ENCODE measurements at places on chromosomes 12 and 14.

DNA sequence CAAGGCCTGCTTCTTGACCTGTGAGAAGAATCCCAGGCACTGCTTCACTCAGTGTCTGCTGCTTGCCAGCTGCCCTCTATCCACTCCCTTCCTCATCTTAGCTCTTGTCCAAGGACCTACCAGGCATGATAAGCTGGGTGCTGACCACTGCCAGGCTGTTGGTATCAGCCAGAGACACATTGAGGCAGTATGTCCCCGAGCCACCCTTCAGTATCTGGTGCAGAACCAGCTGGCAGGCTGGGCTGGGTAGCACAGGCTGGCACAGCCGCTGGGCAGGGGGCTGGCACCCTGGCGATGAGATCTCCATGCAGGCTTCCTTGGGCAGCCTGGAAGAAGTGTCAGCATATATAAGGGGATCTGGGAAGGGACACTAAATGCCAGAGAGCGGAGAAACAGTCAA, 10.5 kb downstream of the PMEL start:
- no peak for DNase-seq

- DNase-seq, result no peak
Measured at GRCh38 chr12:122876731-122877130, 19.2 kb downstream of the VPS37B start.

- DNase-seq, result no peak
Measured at GRCh38 chr12:24054416-24054815, 104.9 kb upstream of the SOX5 start.

GRCh38 chr14:68879321-68879781, 86.5 kb upstream of the ZFP36L1 start:
- DNase-seq, result no peak

- no peak for DNase-seq
Measured at GRCh38 chr12:18720690-18721089, 17.1 kb downstream of the PLCZ1 start.

DNA sequence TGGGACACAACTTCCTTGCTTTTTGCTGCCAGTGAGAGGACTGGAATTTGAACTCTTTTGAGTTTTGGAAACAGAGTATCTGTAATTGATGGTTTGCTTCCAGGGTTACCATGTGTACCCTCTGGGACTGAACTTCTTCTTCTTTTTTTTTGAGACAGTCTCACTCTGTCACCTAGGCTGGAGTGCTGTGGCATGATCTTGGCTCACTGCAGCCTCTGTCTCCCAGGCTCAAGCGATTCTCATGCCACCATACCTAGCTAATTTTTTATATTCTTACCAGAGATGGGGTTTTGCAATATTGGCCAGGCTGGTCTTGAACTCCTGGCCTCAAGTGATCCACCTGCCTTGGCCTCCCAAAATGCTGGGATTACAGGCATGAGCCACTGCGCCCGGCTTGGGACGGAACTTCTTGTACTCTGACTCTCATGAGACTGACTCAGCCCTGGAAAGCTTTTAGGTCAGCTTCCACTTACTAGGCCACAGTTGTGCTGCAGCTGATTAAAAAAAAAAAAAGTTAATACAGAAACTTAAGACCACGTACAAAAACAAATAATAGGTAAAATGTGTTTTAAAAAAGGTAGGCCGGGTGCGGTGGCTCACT, 15.8 kb downstream of the SEL1L start:
- DNase-seq, result no peak

GRCh38 chr14:24875203-24875838, 174.6 kb downstream of the STXBP6 start:
- DNase-seq, result no peak

- no peak for DNase-seq
Measured at GRCh38 chr12:86122846-86123468, 133.2 kb downstream of the MGAT4C start.

GRCh38 chr14:54364555-54365415, 32.0 kb upstream of the CDKN3 start:
- no peak for DNase-seq

DNA sequence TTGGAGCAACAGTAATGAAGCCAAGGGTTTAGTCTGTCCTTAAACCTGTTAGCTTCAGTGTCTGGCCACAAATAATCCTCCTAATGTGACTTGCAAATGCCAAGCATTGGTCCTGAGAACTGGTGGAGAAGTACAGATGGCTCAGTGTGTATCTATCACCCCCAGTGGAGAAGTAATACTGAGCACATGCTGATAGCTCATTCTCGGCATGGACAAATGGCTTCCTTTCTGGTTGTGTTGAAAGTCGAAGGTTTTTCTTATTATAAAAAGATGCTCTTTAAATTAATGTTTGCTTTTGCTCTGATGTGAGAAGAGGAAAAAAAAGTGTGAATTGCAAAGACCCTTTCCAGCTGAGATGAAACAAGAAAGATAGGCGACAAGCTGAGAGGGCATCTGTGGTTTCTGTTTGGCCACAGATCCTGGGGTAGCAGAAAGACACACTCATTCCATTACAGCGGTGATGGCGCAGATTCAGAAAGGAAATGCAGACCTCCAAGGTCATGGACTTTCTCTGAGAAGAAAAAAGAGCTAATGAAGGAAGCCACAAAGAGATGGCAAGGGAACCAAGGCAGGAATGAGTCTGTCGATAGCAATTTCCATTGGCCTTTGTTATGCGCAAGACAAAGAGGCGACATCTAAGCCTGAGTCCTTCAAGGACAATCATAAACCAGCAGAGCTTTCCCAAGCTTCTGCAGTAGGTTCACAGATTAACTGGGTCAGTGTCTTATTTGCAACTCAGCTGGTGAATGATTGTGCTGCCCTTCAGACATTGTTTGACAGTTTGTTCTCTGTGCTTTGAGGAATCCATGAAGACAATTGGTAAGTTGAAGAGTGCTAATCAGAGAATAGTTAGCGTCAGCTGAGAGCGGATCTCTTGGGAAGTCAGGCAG, 155.5 kb upstream of the RGS6 start:
- DNase-seq, result no peak

DNA sequence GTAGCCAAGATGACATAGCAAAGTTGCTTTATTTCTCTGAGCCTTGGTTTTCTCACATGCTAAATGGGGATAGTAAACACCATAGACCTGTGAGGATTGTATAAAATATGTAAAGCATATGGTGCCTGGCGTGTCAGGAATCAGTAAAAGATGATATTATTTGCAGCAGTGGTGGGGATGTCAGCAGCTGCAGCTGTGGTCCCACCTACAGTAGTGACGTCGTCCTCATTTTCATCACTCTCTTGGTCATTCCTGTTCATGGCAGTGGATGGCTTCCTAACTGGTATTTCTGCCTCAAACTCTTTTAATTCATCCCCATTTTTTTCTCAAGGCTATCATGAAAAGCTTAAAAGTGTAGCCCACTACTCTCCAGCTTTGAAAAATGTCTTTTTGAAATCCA, 12.1 kb downstream of the BMAL2 start:
- DNase-seq, result no peak

- no peak for DNase-seq
Measured at GRCh38 chr12:25155022-25155576, 39.9 kb downstream of the DNAI7 start.

- no peak for DNase-seq
Measured at GRCh38 chr12:50201987-50202521, 34.9 kb upstream of the CERS5 start.

- DNase-seq, result no peak
Measured at GRCh38 chr12:105882404-105882803, 256.4 kb downstream of the NUAK1 start.

GRCh38 chr12:71556875-71557274, 106.8 kb downstream of the ZFC3H1 start:
- DNase-seq, result no peak

GRCh38 chr12:1122786-1123185, 131.8 kb downstream of the ERC1 start:
- DNase-seq, result no peak

- DNase-seq, result no peak
Measured at GRCh38 chr12:76462668-76463224, 96.8 kb downstream of the OSBPL8 start.

- no peak for DNase-seq
Measured at GRCh38 chr12:124531281-124531745, 36.1 kb downstream of the NCOR2 start.

- no peak for DNase-seq
Measured at GRCh38 chr12:47147739-47148138, 68.0 kb upstream of the AMIGO2 start.

DNA sequence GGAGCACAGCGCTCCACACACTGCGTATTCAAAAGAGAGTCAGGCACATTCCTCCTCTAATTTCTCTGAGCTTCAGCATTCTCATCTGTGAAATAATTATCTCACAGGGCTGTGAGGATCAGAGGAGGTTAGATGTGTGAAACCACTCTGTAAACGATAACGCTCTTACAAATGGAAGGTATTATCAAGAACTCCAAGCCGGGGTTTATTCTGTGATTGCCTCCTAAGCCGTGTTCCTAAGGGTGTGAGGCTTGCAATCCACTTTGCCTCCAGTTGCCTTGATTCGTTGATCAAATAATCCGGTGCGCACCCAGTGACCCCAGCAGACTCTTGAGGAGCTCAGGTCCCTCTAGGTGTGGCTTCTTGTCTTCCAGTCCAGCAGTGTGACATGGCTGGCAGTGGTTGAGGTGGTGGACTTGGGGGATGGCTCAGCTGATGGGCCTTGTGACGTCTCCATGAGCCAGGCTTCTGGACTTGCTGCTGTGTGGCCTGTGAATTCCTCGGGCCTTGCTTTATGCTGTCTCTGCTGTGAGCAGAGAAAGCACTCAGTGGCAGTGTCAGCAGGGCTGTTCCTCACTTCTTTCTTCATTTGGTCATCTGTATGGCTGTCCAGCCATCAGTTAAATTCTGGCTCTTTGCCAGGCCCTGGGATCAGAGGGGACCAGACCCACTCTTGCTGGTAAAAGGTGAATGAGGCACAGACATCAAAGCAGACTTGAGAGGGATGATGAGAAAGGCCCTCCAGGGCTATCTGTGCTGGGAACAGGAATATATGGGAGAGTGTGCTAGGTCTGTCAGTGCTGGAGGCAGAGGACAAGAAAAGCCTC, 71.0 kb downstream of the SLC25A47 start:
- no peak for DNase-seq

DNA sequence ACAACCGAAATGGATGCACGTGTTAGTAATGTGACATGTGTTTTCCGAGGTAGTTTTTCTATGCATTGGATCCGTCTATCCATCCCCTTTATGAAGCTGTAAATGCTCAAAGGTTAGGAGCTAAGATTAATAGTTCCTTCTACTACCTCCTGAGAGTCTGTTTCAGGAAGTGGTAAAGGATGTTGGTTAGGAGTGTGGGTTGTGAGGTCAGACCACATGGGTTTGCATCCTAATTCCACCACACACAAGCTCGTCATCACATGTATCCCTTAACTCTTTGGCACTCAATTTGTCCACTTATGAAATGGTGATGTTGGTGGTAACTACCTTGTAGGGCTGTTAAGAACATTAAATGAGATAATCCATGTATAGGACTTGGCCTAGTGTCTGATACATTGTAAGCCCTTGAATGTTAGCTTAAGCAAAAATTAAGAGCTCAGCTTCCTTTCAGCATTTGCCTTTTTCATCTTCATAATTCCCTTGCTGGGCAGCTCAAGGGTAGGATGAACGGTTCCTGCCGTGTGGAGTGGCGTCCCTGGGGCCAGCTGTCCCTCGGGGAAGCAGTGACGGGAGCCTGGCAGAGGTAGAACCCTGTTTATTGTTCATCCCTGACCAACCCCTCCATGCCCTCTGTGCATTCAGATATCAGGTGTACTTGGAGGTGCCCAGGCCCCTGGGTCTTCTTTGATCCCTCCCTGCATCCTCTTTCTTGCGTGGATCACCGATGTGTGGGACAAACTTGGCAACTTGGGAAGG, 52.3 kb downstream of the TSPAN9 start:
- DNase-seq, result peak; percentile 68

DNA sequence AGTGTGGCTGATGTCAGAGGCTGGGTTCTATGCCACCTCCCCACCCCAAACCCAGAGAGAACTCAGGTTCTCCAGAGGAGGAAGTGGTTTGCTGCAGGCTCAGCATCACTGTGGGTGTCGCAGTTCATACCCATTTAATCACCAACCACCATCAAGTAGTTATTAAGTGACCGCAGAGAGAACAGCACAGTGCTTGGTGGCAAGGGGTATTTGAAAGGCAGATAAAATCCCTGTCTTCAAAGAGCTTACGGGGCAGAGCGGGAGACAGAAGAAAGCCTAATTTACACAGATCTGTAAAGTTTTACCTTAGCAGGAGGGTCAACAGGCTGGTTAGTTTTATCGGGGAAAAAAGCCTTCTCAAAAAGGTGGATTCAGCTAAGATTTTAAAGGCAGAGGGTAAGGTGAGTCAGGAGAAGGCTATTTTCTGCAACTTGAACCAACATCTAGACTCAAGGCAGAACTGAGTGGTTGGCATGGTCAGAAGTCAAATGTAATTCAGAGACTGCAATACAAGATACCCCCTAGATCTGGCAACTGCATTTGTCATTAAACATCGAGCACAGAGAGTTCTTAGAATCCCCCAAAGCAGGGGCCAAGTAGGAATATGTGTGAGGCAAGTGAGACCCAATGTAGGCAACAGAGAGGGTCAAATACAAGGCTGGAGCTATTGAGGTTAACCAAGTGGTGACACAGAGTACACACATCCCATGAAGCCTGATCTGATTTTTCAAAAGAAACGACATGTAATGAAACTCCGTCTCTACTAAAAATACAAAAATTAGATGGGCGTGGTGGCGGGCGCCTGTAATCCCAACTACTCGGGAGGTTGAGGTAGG, 13.2 kb downstream of the PXN start:
- DNase-seq, result peak; percentile 45

- no peak for DNase-seq
Measured at GRCh38 chr12:123388951-123389559, 5.1 kb downstream of the KMT5A start.

DNA sequence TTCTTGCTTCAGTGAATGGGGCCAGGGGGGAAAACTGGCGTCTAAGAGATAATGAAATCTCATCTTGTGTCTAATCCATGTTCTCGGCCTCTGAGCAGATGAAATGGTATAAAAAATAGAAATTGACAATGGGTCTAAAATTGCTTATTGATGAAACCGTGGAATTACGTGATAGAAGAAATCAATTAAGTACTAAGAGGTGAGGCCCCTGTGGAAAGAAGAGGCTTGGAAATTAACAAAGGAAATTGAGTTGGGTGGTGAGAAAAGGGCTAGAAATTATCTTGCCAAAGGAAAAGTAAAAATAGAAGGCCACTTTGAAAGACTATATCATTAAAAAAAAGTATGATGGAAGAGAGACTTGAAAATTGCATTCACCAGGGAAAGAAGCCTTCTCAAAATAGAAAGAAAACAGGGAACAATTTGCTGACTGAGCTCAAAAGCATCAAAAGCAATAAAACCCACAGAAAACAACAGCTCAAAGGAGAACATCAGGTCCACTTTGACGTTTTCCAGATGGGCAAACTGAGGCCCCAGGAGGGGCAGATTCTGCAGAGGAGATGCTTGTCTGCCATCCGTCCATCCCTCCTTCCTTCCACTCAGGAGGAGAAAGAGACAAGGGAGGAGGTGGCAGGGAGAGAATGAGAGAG, 226.1 kb upstream of the RTL1 start:
- DNase-seq, result no peak

GRCh38 chr12:20805921-20806320, 4.6 kb upstream of the SLCO1B3 start:
- DNase-seq, result no peak

DNA sequence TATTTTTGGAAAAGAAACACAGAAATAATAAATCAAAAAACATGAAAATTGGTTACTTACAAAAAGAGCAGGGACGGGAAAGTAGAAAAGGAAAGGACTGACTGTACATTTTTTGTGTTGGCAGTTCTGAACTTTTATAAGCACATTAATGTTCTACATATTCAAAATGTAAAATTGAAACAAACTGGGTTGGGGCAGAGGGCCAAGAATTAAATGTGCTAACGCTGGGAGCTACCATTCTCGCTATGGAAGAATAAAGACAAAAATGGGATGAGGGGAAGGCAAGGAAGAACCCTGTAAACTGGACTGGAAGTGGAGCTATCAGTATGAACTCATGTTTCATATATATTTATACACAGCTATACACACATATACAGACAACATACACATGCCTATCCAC, 24.5 kb downstream of the ATP2B1 start:
- DNase-seq, result no peak

Data from GDM1 (cell line).